ENCODE measurements at places on chromosomes 11 and 22.

GRCh38 chr22:42321908-42322561, 51.6 kb upstream of the TCF20 start:
- DNase-seq, result no peak

GRCh38 chr11:11584530-11584810, 37.3 kb downstream of the GALNT18 start:
- peak; percentile 41 for DNase-seq

DNA sequence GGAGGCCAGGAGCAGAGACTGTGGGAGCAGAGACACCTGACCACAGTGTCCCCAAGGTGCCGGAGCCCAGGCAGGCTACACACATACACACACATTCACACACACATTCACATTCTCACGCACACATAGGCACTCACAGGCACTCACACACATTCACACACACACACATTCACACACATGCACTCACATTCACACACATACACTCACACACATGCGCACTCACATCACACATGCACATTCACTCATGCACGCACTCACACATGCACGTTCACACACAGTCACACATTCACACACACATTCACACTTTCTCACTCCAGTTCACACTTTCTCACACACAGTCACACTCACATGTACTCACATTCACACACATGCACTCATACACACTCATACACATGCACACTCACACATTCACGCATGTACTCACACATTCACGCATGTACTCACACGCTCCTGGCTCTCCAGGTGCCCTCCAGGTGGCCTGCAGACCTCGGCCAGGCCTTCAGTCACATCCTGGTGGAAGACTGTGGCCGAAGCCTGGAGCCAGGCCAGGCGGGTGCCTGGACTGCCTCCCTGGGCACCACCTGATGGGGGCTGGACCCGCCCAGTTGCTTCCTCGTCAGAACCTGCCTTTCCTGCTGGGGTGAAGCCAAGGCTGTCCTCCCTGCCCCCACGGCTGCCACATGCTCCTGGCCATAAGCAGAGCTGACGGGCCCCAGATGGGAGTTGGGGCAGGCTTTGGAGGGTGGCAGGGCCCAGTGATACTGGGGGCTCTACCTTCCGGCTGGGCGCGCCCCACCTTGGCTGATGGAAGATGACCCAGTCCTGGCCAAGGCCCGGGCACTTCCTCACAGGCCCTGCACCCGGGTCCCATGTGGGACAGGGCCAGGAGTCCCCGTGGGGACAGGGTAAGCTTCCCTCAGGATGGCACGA, 89.5 kb downstream of the WNT7B start:
- no peak for DNase-seq

- no peak for DNase-seq
Observed at GRCh38 chr11:16776711-16777612, 38.5 kb downstream of the C11orf58 start.

- DNase-seq, result no peak
Observed at GRCh38 chr22:26673486-26673885, 16.1 kb downstream of the MIAT start.

- DNase-seq, result no peak
Observed at GRCh38 chr11:8961401-8961800, 2.8 kb downstream of the TMEM9B start.

GRCh38 chr22:49571326-49571725, 256.3 kb downstream of the BRD1 start:
- no peak for DNase-seq

- no peak for DNase-seq
Observed at GRCh38 chr22:43053176-43053575, 36.0 kb downstream of the TTLL1 start.

DNA sequence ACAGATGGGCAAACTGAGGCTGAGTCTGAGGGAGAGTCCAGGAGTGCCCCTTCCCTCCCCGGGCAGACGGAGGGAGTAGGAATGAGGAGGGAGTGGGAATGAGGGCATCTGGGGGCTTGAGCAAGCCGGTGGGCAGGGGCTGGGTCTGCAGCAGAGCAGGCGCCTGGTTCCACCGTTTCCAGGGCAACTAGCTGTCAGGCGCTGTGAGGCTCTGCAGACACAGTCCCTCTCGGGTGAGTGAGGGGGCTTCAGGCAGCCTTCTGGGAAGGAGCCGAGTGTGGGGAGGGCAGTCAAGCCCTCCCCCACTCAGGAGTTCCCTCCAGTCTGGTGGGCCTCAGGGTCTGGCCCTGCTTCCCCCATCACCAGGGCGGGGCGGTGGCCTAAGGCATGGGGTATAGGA, 19.0 kb downstream of the TMEM258 start:
- no peak for DNase-seq

GRCh38 chr22:30015846-30016245, 64.4 kb upstream of the HORMAD2 start:
- no peak for DNase-seq

- DNase-seq, result no peak
Observed at GRCh38 chr11:12075291-12075690, 35.1 kb upstream of the MICAL2 start.

DNA sequence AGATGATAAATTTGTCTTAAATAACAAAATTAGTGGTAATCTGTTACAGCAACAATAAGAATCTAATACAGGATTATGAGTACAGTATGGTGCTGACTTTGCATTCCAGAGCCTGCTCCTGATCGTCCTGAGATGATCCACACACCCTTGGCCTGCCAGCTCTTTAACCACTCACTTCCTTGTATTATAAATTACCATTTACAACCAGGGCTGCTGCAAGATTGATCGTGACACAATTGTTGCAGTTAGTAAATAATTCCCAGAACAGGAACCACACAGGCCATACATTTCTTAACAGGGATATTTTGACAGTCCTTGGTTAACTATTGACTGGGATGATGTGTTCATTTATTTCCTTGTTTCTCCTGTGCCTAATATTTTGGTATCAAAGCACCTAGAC, 3.8 kb upstream of the CBLIF start:
- no peak for DNase-seq

DNA sequence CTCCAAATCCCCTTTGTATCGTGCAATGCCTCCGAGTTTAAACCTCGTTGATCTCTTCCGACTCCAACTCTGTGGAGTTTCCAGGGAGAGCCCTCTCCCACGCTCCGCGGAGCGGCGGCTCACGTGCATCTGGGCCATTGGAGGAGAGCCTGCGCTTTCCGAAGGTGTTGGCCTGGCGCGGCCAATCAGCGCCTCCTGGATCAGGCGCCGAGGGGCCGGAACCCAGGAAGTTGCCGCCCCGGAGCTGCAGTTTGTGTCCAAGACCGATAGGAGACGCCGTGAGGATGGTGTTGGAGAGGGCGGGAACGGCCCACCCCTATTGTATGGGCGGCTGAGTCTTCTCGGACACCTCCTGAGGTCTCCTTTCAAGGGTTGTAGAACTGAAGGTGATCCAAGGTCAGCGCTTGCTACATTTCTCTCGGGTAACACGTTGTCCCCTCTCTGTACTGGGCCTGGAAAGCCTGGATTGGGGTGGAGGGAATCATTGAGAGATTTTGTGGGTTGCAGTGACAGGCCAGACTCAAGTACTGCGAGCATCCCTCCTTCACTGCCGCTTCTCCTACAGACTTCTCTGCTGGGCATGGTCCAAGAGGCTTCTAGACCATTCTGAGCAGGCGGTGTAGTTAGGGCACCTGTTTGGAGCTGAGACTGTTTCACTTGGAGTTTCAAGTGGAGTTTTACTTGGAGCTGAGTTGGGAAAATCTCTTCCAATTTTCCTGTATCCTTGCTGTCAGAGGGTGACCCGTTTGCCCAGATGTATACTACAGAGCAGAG, 1.7 kb downstream of the ADAMTS15 start:
- no peak for DNase-seq

DNA sequence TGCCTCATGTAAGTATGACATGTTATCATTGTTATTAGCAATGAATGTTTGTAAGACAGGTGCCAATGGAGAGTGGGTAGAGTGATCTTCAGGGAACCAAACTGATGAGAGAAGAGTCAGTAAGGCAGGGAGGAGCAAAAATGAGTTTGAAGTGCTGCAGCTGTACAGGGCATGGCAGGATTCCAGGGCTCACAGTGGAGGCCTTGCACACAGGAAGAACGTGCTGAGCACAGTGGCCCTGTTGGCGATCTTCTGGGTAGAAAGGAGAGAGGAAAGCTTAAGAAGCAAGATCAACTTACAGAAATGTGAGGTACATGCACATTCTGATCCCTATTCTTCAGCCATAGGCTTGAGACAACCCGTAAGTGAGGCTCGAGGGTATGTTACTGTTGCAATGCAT, 219.3 kb upstream of the TMEM45B start:
- no peak for DNase-seq

DNA sequence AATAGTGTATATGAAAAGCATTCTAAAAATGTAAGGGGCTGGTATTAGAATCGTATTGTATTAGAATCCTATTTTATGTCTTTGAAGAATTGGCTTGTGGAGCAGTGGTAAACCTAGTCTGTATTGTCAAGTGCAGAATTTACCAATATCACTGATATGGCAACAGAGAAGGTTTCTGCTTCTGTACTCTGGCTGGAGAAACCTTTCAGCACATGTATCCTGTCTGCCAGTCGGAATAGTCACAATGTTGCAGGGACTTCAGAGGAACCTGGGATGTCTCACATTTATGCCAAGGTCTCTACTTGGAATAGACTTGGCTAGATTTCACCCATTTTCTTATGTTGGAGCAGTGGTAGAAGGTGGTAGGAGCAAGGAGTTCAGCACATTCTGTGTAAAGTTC, 4.4 kb downstream of the MTMR3 start:
- DNase-seq, result no peak

DNA sequence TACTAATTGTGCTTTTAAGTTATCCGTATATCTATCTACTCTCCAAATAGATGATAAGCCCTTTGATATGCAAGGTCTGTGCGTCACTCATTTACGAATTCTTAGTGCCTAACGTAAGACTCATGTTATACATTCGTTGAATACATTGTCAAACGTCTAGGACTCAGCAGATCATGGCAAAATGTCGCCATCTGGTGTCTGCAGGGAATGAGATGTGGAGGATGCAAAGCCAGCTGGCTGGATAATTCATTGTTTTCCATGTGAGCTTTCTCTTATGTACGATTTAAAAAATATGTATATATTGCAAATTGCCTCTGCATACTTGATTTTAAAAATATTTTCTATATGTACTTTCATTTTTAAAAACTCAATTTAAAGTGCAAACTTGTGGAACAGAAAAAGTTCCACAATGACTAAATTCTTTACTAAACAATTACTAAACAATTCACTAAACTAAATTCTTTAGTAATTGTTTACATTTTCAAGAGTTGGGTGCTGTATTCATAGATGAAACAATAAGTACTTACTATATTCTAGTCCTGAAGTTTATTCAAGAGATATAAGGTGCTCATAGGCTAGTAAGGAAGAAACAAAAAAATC, 33.8 kb downstream of the ZNF202 start:
- DNase-seq, result peak; percentile 57

GRCh38 chr22:47245786-47246185, 483.3 kb downstream of the TBC1D22A start:
- DNase-seq, result no peak

DNA sequence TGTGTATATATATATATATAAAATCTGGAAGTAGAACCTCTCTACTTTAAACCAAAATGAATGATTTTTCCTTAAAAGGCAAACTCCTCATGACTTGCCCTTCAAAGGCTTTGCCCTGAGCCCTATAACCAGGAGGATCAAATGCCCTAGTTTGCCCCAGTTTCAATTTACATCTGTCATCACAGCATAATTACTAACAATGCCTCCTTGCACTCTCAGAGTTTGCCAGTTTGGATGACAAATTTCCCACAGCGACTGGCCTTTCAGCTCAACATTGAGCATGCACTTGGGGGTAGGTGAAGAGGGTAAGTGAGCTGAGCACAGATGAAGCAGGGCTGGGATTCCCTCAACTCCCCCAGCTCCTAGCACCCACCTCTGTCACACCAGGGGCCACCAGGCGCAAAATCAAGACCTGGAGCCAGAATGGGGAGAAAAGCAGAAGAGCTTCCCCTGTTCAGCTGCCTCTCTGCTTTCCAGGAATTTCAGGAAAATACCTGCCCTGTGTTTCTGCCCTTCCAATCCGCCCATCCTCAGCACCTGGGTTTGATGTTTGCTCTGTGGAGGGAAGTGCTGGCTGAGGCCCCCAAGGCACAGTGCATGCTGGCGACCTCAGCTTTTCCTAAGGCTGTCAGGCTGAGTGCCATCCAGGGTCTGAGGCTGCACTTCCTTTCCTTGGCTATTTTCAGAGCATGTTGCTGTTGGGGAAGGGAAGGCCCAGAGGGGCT, 67.5 kb downstream of the ADAMTS15 start:
- DNase-seq, result no peak

DNA sequence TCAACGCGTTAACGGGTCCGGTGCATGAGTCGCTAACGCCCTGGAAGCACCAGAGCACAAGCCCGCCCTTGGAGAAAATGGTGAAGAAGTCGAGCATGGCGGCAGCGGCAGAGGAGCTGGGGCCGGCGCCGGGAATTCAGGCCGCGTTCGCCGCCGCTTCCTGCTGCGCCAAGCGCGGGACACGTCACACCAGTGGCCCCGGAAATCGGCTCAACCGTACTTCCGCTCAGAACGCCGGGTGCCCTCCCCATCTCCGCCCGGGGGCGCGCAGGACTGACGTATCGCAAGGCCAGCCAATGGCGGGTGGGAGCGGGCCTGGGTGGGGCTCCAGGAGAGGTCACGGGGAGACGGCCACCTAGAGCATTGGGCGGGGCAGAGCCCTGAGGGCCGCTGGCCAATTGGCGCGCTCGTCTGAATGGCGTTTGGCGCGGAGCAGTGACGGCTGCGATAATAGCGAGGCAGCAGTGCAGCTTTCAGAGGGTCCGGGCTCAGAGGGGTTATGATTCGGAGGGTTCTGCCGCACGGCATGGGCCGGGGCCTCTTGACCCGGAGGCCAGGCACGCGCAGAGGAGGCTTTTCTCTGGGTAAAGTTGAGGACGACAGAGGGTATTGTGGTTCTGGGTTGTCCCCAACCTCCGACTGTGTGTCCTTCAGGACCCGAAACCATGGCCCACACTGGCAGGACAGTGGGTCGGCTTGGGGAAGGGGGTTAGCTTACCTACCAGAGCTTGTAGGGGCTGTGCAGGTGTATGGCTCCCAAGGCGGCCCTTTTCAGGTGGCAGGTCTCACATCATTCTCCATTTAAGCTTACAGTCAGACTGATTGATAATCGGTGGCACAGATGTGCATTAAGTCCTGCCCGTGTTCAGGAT, at the start of the genes FOXRED1 and SRPRA:
TSS of gene FOXRED1 (plus strand) at position 447 of the 872 bp plus-strand sequence. CDS start at position 500, 53 bp downstream.
TSS of gene SRPRA (minus strand) at position 188 of the 872 bp plus-strand sequence. CDS start at position 97, 91 bp downstream.
- peak; percentile 97 for DNase-seq

- no peak for DNase-seq
Observed at GRCh38 chr11:17161515-17161914, 46.3 kb downstream of the PIK3C2A start.

DNA sequence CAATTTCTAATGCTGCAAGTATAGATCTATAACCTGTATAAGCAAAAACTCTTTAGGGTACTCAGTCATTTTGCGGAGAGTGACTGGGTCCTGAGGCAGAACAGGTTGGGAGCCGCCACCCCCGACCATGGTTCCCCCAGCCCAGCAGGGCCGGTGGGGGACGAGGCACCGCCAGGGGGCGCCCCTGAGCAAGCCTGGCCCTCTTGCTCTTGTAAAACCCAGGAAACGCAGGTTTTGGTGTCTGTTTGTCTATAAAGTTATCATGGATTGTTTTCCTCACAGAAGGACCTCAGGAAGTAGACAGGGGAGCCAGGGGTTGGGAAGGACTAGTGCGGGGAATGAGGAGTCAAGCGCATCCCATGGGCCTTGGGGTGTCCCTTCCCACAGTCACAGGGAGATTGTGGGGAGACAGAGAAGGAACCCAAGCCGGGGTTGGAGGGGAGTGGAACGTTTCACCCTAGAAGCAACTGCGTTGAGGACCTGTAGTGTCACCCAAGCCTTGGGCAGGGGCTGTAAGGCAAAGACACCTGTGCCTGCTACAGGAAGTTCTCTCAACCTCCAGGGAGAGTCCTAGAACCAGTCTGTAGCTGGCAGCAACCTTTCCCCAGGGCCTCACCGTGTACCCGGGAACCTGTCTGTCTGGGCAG, 26.4 kb downstream of the KCTD17 start:
- DNase-seq, result peak; percentile 26

GRCh38 chr11:119417726-119418540, 5.0 kb downstream of the THY1 start:
- no peak for DNase-seq

Data from HCT116 (cell line).